ENCODE measurements at places on chromosomes 5 and 9. TPM values are rescaled to one million over a fixed set of nuclear protein-coding genes. Genes with fewer than 3 reads are reported as not detected.

- H3K4me1 ChIP-seq: no peaks in the 10 kb centered on the region
- H3K27me3 ChIP-seq: no peaks in the 10 kb centered on the region
Measured at GRCh38 chr5:90353254-90353653, 56.3 kb downstream of the CETN3 start.

DNA sequence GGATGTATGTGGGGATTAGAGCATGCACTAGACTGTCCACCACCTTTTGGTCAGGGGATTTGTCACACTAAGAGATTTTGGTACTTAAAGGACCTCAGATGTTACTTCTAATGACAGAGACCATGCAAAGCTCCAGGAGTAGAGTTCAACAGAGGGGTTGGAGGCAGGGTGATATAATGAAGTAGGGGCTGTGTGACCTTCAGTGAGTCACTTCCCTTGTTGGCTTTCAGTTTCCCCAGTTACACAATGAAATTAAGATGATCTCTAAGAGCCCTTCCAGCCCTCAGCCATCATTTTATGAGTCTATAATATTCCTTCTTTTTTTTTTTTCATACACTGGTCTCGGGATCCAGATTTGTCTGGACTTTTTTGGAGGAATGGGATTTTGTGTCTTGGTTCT is 26.8 kb downstream of the GLRA1 start:
- peaks cover 5% of the 10 kb centered on the region for H3K27me3 ChIP-seq
- peaks cover 9% of the 10 kb centered on the region for H3K4me1 ChIP-seq
- no peak for DNase-seq
- H3K36me3 ChIP-seq: no peaks in the 10 kb centered on the region
- no peak overlapping the region for H3K27ac ChIP-seq

DNA sequence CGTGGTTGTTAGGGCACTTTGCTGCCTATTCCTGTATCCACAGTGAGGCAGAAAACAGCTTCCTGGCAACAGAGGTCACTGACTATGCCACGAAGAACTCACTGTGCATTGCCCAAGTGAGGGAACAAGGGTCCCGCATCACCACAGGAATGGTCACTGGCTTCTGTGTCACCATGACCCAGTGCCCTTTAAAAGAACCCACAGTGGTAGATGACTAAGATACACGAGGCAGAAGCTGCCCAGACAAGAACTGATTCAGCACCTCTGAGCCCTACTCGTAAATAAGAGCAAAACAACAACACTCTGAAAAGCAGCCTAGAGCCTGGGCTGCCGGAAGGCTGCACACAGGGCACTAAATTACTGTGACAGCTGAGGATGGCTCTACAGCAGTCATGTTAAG is 236.6 kb upstream of the RASEF start:
- peak; percentile 90 for DNase-seq
- peak overlapping the region; percentile 76 for H3K27ac ChIP-seq
- H3K4me3 ChIP-seq: peak overlapping the region; percentile 63
- H3K27me3 ChIP-seq: no peaks in the 10 kb centered on the region

DNA sequence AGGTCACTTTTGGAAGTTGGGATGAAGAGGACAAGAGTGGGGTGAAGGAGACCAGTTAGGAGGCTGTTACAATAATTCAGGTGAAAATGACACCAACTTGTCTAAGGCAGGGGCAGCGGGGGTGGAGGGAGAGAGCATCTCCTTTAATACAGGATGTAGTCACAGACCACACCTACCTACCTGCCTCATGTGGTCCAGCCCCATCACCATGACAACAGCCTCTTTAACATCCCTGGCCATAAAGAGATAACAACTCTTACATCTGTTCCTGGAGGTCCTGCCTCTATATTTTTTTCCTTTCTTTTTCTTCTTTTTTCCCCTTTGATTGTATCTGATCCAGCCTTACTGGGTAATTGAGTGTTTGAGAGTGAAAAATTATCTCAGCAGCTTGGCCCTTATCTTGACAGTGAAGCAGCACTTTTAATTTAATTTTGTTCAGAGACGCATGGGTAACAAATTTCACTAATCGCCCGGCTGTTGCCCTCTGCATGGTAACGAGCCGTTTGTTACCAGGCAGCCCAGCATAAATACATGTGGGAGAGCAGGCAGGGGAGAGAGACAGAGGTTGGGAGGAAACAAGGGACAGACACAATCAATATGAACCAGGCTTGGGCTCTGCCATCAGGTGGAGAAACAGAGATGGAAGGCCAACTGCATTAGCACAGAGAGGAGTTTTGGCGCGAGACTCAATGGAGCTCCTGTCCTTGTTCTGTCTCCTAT is 338.1 kb downstream of the ASTN2 start:
- H3K4me1 ChIP-seq: no peaks in the 10 kb centered on the region
- no peaks in the 10 kb centered on the region for H3K27me3 ChIP-seq
- no peak overlapping the region for H3K4me3 ChIP-seq
- no peak for DNase-seq
- H3K27ac ChIP-seq: no peak overlapping the region

DNA sequence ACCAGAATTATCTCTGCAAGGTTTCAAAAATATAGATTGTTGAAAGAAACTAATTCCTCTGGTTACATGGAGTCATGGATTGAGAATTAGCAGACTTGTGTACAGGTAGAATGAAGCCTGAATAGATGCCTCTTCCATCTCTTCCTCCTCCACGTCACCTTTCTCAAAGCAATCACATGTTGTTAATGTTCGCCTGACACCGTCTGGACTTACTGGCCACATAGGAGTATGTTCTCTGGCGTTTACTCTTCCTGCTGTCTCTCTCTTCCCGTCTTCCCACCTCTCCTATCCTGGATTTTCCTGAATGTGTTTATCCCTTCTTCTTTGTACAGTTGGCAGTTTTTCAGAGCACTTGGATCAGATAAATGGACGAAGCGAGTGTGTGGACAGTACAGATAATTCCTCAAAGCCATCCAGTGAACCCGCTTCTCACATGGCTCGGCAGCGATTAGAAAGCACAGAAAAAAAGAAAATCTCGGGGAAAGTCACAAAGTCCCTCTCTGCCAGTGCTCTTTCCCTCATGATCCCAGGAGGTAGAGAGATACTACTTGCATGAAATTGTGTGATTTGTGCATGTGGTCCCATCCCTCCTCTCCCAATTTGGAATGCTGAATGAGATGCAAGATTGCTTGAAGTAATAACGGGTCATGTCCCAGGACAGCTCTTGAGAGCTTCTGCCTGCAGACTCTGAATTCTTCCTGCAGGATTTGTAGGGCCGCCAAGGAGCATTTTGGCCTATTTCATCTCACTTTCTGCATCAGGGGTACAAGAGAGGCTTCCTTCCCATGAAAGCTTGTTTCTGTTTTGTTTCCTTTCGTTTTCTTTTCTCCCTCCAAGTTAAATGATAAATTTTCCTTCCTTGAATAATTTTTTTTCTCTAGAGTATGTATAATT is 47.3 kb downstream of the CD180 start:
- peaks cover 17% of the 10 kb centered on the region for H3K4me1 ChIP-seq
- no peaks in the 10 kb centered on the region for H3K27me3 ChIP-seq
- H3K36me3 ChIP-seq: no peaks in the 10 kb centered on the region

DNA sequence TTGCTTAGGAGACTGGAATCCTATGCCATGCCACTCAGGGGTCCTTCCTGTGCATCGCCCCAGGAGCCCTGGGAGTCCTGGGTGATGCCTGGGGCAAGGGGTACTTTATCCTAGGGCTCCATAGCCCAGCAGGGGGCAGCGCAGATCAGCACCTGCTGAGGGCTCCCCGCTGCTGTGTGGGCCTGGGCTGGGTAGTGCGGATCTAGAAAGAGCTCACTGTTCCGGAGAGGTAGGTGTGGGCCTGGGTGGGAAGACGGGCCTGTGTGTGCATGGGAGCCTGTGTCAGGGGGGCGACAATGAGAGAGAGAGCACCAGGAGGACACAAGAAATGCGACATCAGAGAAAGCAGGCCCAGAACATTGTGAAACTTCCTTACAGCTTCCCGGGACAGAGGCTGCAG is 11.4 kb upstream of the DAB2IP start:
- no peak overlapping the region for H3K4me3 ChIP-seq
- H3K27me3 ChIP-seq: peaks cover 8% of the 10 kb centered on the region
- no peak for DNase-seq
- H3K27ac ChIP-seq: no peak overlapping the region
- peaks cover 7% of the 10 kb centered on the region for H3K4me1 ChIP-seq

DMRT2 gene
- total RNA-seq: not detected

CD72 gene
- total RNA-seq: 0.63 TPM

ITGA2 gene
- 47.5 TPM for total RNA-seq
